ENCODE measurements at places on chromosomes 11 and 22. TPM values are rescaled to one million over a fixed set of nuclear protein-coding genes. Genes with fewer than 3 reads are reported as not detected.

DNA sequence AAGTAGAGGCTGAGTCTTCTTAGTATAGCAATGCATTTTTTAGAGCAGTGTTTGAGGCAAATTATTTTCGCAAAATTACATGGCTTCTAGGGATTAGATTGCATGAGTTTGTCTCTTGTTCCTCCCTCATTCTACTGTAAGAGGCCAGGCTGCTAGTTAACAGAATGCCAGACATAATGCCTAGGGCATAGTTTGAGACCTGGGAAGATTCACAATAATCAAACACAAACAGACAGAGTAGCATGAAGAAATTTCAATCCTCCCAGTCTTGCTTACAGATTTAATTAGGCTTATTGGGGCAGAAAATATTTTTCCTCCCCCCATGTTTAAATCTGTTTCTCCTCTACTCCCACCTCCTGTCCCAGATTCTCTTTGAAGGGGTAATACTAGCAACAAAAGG, 48.3 kb downstream of the ARHGEF12 start:
- no peak for DNase-seq

TMEM123 gene
- total RNA-seq: 16.2 TPM

DNA sequence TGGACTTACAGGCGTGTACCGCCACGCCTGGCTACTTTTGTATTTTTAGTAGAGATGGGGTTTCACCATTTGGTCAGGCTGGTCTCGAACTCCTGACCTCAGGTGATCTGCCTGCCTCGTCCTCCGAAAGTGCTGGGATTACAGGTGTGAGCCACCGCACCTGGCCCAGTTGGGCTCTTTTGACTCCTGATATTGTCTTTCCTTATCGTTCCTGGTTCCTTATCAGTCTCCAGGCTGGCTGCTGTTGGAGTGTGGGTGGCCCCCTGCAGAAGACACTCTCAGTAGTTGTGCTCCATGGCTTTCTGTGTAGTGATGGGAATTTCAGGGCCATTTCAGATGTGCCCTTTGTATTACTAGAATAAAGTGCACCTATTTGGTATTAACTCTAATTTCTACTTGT, 55.3 kb downstream of the C22orf31 start:
- no peak for DNase-seq

CST6 gene
- 47.8 TPM for total RNA-seq

DNA sequence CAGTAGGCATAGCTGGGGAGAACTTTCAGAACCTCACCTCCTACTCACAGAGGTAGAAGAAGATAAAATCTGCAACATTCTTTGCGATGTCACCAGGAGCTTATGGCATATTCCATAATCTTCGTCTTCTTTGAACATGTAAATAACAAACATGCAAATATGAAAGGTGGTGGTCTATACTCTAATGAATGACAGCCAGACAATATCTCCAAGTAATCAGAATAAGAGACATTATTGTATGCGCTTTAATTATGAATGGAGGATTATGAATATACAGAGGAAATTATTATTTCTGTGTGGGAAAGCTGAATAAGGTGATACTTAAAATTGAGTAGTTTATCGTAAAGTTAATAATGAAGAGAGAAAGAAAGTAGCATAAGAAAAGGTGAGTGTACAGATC, at the start of gene OR52B4:
Gene OR52B4, minus strand, starts transcription at position 101 of the 400 bp plus-strand sequence. Its CDS starts 91 bp downstream, at position 10.
- no peak for DNase-seq

BARX2 gene
- total RNA-seq: 1.5 TPM

KRTAP5-1 gene
- total RNA-seq: not detected

- DNase-seq: no peak
Observed at GRCh38 chr11:61830237-61831105, 2.4 kb downstream of the FADS2 start.

DNA sequence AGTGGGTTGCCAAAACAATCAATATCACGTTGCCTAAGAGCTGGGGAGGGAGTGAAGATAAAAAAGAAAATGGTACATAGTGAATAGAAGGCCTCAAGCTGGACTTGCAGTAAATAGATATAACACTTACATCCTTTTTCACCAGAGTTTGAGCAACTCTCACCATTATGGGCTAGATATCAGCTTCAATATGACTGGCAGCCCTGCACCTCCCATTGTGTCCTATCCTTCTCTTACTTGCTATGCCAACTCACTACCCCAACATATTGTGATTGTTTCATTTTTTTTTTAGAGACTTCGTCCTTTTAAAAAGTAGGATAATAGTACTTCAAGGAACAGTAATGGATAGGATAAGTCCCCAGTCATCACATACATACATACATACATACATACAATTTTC, 7.4 kb downstream of the HBG1 start:
- no peak for DNase-seq

- DNase-seq: no peak
Observed at GRCh38 chr22:38618682-38619081, 37.5 kb downstream of the FAM227A start.

DNA sequence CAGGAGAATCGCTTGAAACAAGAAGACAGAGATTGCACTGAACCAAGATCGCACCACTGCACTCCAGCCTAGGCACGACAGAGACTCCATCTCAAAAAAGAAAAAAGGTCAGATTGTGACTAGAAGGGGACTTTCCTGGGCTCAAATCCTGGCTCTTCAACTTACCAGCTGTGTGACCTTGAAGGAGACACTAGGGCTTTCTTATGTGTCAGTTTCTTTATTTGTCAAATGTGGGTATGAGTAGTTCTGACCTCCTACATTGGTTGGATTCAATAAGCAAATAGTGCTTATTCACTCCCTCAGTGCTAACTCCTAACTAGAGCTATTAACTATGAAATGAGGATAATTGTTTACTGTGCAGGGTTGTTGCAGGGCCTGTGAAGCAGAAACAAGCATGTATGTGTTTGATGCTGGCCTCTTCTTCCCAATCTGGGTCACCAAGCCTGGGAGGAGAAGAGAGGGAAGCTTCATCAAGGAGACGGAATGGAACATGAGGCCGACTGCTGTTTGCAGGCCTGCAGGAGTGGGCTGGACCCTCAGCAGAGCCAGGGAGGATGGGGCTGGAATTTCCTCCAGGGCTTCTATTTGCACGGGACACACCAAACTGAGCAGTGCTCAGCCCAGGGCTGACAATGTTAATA, 22.5 kb downstream of the RHOD start:
- DNase-seq: no peak

GRCh38 chr11:79259800-79260199, 181.0 kb downstream of the TENM4 start:
- DNase-seq: no peak

- peak; percentile 51 for DNase-seq
Observed at GRCh38 chr11:9664276-9665171, 647 bp downstream of the SWAP70 start.

THY1 gene
- 12.5 TPM for total RNA-seq
